ENCODE measurements at places on chromosomes 6 and 20. TPM values are rescaled to one million over a fixed set of nuclear protein-coding genes. Genes with fewer than 3 reads are reported as not detected.

- no peak for DNase-seq
These were observed 150.8 kb downstream of the CDC5L start for GRCh38 chr6:44538131-44538806.

DNA sequence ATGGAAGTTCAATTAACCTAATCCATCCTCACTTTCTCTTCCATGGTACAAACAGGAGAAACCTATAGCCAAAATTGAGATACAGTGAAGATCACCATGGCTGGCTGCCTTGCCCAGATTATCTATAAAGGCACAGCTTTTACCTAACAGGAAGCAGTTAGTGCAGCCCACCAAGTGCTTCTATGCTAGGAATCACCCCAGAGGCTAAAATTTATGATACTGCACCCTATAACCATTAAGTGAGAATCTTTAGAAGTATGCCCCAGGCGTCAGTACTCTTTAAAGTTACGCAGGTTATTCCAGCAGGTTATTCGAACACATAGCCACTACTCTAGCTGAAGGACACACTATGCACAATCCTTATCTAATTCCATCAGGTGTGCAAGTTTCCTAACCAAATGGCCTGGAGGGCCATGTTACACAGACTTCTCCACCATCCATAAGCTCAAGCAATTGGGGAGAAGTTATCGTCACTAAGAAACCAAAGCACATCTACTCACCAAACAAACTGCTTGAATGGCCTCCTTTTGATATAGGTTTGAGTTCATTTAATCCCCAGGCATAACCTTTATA lies 43.1 kb downstream of the MAN1A1 start:
- no peak for DNase-seq

DNA sequence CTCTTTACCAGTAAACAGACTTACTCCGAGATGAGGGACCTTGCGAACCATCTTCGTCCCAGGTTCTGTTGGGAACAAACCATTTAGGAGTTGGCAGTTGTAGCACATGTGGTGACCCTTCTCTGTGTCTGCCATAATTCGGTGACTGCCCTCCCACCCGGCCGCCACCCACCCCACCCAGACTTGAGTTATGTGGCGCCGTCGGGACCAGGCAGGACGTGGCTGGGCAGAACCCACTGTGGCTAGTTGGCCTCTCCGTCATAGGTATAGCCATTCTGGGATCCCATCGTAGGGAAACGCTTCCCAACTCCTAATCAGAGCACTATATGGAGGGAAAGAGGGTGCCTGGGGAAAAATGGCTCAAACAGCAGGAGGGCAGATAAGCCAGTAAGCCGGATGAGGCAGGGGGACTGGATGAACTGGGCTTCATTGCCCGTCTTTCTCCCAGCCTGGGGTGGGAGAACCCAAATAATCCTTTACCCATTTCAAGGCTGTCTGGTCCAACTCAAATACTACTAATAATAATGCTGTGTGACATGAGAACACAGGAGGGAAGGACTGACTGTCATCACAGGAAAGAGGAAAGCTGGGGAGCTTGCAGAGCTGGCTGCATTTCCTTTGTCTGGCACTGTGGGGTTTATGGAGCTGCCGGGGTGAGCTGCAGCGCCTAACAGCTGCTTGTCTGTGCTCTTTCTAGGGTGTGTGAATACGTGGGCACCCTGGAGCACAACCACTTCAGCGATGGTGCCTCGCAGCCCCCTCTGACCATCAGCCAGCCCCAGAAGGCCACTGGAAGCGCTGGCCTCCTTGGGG lies 73.0 kb upstream of the PBOV1 start:
- no peak for DNase-seq

- DNase-seq: no peak
These were observed 23.0 kb downstream of the PHACTR3 start for GRCh38 chr20:59627298-59627697.

DNA sequence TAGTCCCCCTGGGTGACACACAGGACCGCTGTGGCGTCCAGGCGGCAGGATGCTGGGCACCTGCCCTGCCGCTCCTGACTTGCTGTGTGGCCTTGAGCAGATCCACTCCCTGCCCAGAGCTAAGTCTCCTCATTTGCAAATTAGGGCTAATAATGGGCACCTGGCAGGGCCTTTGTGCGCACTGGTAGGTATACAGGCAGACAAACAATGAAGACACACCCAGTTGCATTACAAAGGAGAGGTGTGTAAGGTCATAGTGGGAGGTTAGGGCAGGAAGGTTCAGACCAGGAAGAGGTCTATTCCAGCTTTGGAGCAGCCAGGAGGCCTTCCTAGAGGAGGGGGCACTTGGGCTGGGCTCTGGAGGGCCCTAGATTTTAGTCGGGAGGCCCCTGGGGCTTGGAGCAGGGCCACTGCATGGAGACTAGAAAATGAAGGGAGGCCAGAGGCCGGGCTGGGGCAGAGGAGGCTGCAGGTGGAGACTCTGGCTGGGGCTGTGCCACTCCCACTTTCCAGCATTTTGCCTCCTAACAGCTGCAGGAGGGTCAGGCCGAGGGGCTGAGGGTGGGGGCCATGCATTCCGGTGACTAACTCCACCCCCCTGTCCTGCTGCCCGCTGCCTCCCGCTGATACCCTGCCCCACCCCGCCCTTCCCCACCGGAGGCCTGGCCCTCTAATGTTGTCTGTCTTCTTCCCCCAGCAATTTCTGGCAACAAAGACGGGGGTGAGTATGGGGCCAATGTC lies 28.5 kb downstream of the MYH7B start:
- no peak for DNase-seq

- DNase-seq: no peak
These were observed 38.0 kb downstream of the CD40 start for GRCh38 chr20:46156065-46156464.

DNA sequence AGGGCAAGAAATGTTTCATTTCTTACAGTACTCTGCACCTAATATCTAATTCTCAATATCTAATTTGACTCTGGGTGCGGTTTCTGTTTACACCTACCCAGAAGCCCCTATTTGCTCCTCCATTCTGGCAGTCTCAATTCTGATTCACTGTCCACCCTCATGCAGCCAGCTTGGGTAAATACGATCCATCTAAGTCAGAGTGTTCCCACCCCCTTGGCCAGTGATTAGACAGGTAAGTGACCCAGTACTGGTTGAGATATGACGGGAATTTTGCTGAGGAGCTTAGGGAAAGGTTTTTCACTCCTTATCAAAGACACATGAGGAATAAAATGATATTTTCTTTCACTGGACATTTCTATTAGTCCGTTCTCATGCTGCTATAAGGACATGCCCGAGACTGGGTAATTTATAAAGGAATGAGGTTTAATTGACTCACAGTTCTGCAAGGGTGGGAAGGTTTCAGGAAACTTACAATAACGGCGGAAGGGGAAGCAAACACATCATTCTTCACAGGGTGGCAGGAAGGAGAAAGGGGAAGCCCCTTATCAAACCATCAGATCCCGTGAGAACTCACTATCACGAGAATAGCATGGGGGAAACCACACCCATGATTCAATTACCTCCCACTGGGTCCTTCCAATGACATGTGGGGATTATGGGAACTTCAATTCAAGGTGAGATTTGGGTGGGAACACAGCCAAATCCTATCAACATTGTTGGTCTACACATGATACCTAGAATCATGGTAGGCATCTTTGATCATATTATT lies 29.4 kb downstream of the GLO1 start:
- no peak for DNase-seq

DNA sequence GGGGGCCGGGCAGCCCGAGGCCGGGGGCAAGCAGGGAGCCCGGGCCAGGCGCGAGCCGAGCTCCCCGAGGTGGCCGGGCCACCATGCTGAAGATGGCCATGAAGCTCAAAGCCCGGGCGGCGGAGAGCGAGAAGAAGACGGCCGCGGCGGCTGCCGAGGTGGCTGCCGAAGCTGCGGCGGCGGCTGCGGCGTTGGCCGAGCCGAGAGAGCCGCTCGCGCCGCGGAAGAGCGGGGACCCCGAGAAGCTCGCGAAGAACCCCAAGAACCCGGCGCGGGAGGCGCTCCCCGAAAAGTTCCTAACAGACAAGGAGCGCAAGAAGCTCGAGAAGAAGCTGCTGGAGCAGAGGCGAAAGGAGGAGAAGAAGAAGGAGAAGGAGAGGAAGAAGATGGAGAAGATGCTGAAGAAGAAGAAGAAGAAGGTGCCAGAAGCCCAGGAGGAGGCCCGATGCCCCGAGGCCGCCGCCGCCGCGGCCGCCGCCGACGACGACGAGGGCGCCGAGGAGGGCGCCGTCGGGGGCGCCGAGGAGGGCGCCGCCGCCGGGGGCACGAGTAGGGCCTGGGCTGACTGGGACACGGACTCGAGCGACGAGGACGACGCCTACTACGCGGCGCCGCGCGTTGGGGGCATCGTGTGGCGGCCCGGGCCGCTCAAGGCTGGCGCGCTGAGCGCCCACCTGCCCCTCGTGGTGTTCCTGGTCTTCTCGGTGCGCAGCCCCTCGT lies 37.4 kb downstream of the GNAS start:
- no peak for DNase-seq

- DNase-seq: no peak
These were observed 19.8 kb downstream of the HLA-E start for GRCh38 chr6:30508890-30509736.

GRCh38 chr20:38350879-38351775 lies 4.8 kb downstream of the LBP start:
- DNase-seq: no peak

- DNase-seq: no peak
These were observed 228.8 kb downstream of the HACE1 start for GRCh38 chr6:104630955-104631354.

- no peak for DNase-seq
These were observed 46.8 kb downstream of the RANBP9 start for GRCh38 chr6:13664703-13665352.

GRCh38 chr20:10731190-10731965 lies 57.6 kb upstream of the JAG1 start:
- DNase-seq: no peak

TSPO2 gene
- total RNA-seq: not detected

PARD6B gene
- total RNA-seq: 11.7 TPM

RPS6KA2 gene
- 34.7 TPM for total RNA-seq

CDC5L gene
- total RNA-seq: 38.4 TPM

MUC21 gene
- total RNA-seq: not detected

SSR1 gene
- 100.0 TPM for total RNA-seq

EFCAB8 gene
- 0.95 TPM for total RNA-seq

CALHM5 gene
- total RNA-seq: 8.6 TPM
